Fibroblast of lung (primary cell): ENCODE measurements at places on chromosomes 16 and 17. TPM values are rescaled to one million over a fixed set of nuclear protein-coding genes. Genes with fewer than 3 reads are reported as not detected.

DNA sequence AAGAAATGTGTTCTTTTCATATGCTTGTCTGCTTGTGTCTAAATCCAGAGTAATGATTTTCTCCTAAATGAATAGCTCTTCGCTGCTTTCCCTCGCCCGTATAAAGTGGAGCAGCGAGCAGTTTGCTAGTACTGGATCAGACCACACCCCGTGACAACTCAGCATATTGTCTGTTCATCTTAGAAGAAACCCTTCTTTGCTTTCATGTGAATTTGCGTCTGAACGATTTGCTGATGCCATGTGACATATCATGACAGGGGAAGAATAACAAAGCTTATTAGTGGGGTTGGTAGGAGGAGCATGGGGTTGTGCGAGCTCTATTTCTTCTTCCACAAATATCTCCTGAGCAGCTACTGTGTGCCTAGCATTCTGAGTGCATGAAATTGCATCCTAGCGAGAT, 44.1 kb upstream of the CACNG4 start:
- H3K27me3 ChIP-seq = no peaks in the 10 kb centered on the region
- no peak for DNase-seq

DNA sequence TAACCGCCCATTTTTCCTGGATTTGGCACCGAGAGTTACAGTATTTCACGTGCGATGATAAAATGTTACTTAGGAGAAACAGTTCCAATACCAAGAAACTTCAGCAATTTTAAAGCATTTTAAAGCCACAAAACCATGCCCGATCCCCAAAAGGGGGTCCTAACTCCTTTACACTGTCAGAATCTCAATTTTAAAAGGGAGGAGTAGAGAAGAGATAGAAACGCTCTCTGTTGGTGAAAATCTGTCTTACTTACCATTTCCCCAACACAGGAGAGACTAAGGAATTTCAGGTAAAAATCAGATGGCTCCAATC, 526 bp upstream of the RNASEK start:
- peak overlapping the region; percentile 100 for H3K27ac ChIP-seq
- peaks cover 3% of the 10 kb centered on the region for H3K36me3 ChIP-seq
- H3K4me3 ChIP-seq = peak overlapping the region; percentile 81
- no peak for DNase-seq
- peaks cover 12% of the 10 kb centered on the region for H3K4me1 ChIP-seq
- H3K27me3 ChIP-seq = no peaks in the 10 kb centered on the region

The KRTAP9-8 gene
- not detected in 2 replicates for total RNA-seq

The SPATA22 gene
- total RNA-seq = 0.17 and 0.51 TPM in 2 replicates

The FOXJ1 gene
- not detected in 2 replicates for total RNA-seq
